NCI-H748 treated with DMSO at 0.1 percent for 48 hours (cell line): ENCODE measurements at places on chromosomes 1 and 21.

GRCh38 chr1:179706339-179706941 is 36.7 kb upstream of the FAM163A start:
- DNase-seq: peak; percentile 40

- DNase-seq: no peak
These were observed 4.9 kb upstream of the PTGFRN start for GRCh38 chr1:116904791-116905320.

DNA sequence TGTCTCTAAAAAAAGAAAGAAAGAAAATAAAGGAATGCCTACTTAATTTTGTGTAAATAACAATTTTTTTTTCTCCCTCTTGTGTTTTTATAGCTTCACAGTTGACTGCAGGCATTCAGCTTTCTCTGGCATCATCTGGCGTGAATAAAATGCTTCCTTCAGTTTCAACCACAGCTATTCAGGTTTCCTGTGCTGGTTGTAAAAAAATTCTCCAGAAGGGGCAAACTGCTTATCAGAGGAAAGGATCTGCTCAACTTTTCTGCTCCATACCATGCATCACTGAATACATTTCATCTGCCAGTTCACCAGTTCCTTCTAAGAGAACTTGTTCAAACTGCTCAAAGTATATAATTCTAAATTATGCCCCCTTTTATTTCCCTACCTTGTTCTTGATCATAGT is 18.0 kb downstream of the ZMYM1 start:
- DNase-seq: no peak

DNA sequence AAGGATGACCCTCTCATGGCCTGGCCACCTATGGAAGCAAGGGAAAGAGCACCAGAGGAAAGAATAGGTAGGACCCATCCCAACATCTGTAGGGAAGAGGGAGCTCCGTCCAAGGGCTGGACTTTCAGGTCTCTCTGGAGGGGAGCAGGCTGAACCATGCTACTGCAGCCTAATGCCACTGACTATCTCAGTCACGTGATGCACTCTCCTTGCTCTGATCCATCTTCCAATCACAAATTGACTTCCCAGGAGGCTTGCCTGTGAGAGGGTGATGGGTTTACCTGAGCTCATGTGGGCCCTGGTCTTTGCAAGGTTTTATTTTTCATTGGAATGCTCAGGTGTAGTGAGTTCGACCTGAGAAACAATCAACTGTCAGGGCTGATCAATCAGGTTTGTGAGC is 128.8 kb downstream of the CACNA1E start:
- DNase-seq: no peak

DNA sequence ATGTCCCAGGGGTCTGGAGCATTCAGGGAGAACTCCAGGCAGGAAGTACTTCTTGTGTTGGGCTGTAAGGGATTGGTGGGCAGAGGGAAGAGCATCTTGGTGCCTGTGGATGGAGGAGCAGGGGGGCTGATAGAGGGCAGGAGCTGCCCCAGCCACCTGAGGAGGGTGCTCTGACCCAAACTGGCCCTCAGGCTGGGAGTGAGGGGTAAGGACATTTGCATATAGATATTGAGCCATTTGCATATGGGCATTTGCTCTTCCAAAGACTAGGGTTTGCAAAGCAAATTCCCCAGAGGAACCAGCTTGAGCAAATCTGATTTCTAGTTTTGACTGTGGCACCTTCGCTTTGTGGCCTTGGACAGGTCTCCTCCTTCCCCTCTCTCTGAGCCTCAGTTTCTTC is 18.2 kb downstream of the ZNF362 start:
- no peak for DNase-seq

DNA sequence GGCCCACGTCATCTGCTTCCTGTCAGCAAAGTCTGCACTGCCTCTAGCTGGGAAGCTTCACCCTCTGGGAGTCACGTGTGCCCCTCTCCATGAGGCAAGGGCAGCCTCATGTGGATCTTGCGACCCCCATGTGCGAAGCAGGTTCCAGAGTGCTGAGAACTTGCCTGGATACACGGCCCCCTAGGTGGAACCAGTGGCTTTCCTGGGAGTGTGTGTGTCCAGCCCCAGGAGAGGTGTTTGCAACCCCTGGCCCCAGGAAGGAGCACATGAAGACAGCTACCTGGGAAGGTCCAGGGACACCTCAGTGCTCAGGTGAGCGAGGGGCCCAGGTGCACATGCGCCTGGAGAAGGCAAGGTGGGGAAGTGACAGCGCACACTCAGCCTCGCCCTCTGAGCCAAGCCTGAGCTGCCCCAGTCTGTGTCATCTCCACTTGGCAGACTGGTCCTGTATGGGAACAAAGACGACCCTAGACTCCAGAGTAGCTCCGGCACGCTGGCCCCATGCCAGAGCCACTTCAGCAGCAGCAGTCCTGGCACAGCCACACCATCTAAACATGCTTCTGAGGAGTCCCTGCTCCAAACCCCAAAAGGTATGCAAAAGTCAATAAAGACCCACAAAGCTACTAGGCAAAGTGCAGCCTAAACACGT is 8.9 kb downstream of the LSS start:
- DNase-seq: no peak

DNA sequence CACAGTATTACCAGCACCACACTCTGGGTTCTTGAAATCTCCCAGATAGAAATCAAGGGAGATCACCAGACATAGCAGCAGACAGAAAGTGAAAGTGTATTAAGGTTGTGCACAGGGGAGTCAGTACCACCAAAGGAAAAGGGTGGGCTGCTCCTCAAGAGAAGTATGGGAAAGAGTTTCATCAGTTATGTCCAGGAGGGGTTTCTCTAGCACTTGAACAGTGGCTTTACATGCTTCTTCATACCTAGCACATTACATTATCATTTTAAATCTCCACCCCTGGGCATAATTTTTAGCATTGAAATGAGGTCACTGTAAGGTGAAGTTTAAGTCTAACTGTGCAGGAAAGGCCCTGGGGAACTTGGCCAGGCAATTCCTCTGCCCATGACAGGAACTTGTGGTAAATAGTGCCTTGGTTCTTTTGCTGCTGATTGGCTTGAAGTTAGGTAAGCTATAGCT is 601.0 kb downstream of the NUF2 start:
- no peak for DNase-seq

DNA sequence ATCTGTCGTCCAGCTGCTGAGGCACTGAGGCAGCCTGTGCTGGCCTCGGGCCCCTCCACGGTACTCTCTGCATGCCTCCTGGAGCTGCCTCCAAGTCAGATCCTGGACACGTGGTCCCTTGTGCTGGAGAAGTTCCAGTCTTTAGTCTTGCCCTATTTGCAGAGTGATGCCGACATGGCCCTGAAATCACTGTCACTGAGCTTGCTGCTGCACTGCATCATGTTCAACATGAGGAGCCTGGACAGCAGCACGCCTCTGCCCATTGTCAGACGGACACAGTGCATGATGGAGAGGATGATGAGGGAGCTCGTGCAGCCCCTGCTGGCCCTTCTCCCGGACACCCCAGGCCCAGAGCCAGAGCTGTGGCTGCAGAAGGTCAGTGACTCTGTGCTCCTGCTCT is 10.0 kb downstream of the URB2 start:
- no peak for DNase-seq

GRCh38 chr1:2030076-2030871 is 11.1 kb downstream of the GABRD start:
- no peak for DNase-seq

DNA sequence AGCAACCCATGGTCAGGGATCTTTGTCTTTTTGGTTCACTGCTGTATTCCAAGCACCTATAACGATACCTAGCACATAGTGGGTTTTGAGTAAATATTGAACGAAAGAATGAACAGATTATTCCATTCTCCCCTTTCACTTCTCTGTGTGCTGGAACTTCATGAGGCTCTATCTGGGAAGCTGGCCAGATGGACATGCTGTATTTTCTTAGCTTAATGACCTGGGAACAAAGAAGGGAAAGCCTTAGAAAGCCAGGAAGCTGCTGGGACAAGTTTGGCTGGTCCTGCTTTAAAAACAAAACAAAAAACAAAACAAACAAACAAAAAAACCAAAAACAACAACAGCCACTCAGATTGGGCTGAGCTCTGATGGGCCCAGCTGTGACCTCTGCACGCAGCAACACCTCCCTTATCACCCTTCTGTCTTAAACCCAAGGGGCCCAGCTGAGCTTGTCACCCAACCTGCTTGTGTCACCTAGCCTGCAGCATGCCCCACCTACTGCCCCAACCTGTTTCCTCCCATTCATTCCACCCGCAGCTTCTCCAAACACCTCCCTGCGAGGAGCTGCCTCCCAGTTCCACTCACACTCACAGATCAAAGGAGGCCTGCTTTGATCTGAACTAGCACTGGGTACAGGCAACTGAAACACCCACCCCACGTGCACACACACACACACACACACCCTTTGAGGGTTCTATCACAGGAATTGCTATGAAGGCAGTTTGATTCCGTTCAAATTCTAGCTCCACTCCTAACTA is 37.1 kb downstream of the SLC30A1 start:
- no peak for DNase-seq

DNA sequence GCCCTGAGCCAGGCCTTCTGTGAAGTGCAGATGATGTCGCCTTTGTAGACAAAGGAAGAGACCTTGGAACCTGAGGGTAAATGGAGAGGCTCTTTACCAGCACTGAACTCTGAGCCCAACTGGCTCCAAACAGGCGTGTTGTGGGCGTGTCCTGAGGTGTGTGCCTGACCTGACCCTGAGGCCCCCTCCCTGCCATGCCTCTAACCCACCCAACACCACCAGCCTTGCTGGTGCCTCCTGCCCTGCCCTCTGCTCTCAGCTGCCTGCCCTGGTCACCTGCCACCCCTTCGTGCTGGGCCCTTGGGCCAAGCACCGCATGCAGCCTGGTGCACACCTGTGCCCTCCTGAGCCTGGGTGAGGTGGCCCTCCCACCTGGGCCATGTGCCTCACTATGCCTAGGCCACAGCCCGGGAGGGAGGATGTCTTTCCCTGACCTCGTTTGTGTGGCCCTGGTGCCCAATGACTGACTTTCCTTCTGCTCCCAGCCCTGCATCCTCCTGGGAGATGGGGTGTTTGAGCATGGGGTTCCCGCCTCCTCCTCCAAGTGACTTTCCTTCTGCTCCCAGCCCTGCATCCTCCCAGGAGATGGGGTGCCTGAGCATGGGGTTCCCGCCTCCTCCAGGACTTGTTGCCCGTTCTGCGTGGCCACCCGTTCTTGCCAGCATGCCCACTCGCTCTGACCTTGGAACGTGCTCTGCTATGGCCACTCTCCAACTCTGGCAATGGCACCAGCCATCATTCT is 157.0 kb downstream of the PCBP3 start:
- no peak for DNase-seq

DNA sequence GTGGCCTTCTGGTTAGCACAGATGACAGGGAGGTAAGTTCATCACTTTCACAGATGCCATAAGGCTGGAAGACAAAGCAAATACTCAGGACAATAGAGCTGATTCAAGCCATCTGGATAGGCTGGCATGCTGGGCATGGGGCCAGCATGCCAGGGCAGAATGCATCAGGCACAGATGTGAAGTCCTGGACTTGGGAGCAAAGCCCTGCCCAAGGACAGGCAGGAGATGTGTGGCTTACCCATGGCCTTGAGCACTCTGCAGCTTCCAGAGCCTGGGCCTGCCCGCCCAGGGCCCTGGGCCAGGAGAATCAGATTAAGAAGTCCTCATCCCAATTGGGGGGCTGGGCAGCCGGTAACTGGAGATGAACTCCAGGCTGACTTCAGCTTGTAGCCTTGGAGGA is 135.7 kb upstream of the ZC3H12A start:
- no peak for DNase-seq

DNA sequence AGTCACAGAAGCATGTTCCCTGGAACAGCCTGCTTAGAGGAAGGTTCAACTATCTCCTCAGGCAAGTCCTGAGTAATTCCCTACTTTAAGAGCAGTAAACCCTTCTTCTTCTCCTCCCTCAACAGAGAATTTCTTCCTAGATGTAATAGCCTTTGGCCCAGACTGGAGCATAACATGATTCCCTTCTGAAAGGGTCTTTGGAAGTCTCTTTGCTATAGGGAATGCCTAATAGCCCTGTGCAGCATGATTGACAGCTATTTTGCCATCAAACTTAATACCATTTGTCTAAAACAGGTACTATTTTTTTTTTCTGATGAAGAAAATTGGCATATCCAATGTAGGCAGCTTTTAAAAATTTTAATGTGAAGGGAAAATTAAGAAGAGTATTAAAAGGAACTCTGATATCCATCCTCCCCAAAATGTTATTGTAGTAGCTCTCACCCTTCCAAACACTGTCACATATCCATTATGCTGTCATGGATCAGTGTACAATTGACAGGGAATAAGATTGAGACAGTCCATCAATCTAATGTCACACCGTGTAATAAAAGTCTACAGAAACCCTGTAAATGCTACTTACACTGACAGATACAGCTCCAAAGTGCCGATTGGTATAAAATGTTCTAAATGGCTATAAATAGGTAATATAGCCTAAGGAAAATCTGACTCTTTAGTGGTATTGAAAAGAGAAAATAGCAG is 884.6 kb downstream of the TTLL7 start:
- DNase-seq: no peak

DNA sequence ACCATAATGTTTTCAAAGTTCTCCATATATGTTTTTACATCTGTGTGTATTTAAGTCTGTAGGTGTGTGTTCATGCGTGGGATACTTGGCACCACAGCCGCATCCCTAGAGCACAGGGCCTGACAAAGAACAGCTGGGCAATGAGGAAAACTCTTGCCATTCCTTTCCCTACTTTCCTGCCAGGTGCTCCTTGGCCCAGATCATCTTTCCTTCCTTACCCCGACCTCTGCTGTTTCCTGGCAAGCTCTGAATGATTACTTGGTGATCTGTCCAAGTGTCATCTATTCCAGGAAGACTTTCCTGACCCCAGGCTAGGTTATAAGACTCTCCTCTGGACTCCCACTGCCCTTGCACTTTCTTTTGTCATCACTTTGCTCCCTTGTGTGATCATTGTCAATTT is 123.6 kb downstream of the ELAVL4 start:
- no peak for DNase-seq

DNA sequence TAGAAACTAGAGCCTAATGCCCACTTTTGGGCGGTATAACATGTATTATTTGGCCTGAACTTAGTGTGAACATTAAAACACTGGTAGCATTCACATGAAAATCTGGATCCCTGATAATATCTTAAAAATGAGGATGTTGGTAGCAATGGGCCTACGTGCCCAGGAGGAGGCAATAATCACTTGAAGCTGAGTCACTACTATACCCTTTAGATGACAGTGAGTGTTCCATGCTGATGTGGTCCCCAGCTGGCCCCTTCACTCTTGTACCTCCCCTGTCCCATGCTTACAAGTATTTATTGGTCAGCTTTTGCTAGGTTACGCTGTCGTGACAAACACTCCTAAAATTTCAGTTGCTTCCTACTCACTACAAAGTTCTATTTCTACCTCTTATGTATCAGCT is 23.0 kb upstream of the POU2F1 start:
- DNase-seq: no peak

DNA sequence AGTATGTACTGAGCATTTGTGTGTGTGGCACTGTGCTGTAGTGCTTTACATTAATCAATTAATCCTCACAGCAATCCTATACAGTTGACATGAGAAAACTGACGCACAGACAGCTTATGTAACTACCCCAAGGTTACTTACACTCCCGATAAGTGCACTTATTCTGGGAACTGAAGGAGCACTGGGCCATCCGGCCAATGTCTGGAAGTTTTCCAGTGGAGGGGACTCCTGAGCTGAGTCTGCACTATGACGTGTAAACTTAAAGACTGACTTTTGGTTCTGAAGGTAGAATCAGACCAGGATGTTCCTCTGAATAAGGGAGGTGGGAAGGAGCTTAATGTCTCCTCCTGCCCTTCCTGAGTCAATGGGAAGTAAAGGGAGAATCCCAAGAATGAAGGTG is 12.2 kb downstream of the TRABD2B start:
- no peak for DNase-seq

GRCh38 chr1:221564891-221565290 is 177.0 kb downstream of the DUSP10 start:
- DNase-seq: no peak
